ENCODE measurements at places on chromosomes 11 and 22.

DNA sequence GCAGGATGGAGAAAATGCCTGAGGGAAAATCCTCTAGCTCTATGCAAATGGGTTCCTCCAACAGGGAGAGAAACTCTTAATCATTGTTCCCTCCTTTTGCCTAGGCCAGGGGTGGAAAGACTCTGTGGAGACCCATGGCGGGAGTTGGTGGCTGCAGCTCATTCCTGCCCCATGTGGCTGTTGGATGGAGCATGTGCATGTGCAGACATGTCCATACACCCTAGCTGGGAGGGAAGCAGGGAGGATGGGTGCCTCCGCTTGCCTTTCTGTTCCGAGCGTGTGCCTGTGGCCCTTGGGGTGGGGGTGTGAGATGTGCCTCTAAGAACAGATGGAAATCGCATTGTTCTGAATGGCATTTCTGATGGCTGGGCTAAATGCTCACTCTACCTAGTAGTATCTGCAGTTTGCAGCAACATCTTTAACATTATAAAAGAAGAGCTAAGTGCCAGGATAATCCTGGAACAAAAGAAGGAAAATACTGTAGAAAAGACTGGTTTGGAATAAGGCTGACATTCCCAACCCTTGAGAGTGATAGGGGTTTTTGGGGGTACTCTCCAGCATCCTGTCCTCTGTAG, 31.7 kb downstream of the METTL15 start:
- DNase-seq = no peak

DNA sequence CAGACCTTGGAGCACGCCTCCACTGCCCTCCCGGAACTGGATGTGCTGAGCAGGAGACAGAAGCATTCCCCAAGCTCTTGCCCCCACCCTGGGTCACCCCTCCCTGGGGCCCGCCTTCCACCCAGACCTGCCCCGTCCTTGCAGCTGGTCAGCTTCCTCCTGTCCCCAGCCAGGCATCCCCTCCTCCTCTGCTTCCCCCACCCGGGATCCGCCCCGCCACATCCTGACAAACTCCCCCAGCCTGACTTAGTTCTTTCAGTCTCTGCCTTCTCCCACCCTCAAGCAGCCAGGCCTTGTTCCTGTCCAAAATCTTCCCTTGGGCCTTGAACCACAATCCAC, 1.1 kb upstream of the PLXNB2 start:
- peak; percentile 68 for DNase-seq

DNA sequence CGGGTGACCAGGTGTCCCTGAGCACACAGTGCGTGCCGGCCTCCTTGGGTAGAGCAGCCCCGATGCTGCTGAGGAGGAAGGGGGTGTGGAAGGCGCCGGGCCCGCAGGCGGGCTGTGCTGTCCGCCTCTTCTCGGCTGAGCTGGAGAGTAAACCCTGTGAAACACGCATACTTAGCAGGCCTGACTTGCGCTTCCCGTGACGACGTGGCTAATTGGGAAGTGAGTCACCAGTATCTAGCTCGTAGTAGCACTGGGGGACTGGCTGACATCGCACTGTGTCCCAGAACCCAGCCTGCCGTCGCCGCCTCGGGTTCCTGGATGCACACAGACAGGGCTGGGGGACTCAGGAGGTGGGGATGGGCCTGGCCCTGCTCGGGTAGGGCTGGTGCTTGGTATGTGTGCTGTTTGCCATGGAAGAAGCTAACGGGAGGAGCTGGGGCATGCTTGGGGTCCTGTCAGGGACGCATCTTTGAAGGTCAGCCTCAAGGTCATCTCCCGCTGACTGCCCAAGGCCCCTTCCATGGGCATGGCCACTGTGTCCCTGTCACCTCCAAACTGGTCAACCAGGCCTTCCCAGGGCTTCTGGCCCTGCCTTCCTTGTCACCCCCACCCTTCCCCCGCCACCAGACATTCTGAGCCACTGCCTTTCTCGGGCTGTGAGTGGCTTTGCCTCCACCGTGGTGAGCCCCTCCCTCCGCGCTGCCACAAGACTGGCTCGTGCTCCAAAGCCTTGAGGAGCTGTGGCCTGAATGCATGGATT, 1327.0 kb downstream of the BRD1 start:
- peak; percentile 10 for DNase-seq

DNA sequence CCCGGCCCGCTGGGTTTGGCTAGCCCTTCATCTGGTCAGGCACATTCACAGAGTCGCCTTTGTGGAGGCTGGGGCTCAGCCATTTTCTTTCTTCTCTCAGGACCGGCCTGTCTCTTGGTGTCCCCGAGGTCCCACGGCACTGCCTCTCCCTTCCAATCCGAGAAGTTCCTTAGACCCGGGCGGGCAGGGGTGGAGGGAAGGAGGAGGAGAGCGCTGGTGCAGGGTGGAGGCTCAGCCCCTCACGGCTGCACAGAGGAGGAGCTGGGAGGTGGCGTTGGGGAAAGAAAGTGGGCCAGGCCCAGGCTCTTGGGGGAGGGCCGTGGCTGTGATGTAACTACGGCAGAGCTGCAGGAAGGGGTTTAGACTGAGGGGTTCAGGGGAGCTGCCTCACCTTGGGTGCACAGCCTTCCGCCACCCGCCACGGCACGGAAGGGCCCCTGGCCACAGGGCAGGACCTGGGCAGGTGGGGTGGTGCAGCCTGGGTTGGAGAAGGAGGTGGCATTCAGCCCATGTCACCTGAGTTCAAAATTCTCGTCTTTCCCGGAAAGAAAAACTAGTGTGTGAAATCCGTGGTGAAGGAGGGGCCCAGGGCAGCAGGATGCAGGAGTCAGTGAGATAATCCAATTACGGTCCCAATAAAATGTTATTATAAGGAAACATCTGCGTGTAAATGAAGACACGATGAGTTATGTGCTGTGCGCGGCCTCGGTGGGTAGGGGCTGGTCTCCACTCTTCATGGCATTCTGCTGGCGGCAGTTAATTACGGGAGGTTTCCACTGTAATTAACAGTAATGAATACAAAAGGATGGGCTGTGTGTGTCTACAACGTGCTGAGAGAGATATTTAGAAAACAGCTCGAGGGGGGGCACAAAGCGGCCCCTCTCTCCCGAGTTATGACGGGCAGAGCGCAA, 1.7 kb downstream of the BRSK2 start:
- DNase-seq = no peak

- DNase-seq = no peak
Measured at GRCh38 chr11:34426766-34427185, 12.0 kb upstream of the CAT start.

GRCh38 chr22:24086310-24086709, 75.2 kb downstream of the CABIN1 start:
- no peak for DNase-seq

- no peak for DNase-seq
Measured at GRCh38 chr11:86905252-86905651, 49.9 kb downstream of the FZD4 start.

DNA sequence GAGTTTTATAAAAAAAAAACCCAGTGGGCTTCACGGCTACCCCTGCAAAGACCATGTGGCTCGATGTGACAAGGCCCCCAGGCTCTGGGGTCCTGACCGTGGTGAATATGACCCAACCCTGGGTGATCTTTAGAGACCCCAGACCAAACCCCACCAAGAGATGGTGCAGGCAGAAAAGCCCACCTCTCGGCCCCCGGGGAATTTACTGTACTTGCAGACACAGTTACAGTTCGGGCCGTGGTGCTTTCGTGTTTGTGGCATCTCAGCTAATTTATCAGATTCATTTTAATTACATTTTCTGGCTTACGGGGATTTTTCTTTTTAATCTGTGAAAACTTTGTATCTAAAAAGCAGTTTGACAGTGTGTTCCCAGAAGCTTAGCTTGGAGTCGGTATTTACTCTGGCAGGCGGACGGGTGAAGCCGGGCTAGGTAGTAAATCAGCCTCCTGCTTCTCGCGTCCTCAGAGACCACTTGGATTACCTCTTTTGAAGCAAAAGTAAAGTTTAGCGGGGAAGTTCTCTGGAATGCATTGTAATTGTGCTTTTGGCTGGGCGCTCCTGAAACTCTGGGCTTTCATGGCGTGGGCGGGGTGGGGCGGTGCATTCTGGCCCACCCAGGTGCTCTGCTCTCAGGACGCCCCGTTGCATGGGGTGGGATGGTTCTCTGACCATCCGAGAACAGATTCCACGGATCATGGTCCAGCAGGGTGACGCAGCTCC, 25.3 kb downstream of the ANO1 start:
- DNase-seq = no peak

DNA sequence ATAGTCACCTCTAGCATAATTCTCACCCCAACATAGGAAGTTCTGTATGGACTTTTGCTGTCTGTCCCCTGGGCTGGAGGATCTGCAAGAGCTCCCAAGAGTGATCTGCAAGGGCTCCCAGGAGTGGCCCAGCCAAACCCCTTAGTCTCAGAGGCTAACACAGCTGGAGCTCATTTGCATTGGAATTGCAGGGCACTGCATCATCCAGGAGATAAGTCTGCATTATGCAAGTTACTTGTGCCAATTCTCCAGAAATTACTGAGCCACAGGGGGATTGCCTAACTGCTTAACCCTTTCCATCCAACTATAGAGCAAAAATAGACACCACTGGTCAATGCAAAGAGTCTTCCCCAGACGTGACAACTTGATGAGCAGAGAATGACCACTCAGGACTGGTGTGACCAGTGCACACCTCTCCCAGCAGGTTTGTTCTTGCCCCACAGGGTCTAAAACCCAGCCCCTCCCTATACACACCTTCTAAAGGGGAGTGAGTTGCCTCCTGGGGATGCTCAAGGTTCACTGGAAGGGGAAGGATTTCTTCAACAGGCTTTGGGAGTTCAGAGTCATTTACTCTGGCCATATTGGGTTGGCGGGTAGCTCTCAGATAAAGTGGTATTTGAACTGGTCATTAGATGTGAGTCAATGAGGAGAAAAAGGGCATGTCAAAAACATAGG, 38.4 kb downstream of the POU2AF3 start:
- DNase-seq = no peak

- no peak for DNase-seq
Measured at GRCh38 chr11:105144887-105145286, 5.3 kb upstream of the CARD18 start.

Measured in CD4-positive, alpha-beta T cell treated with Interleukin-15 for 1 hour (primary cell).